ENCODE measurements at places on chromosomes 16 and 17. TPM values are rescaled to one million over a fixed set of nuclear protein-coding genes. Genes with fewer than 3 reads are reported as not detected.

DNA sequence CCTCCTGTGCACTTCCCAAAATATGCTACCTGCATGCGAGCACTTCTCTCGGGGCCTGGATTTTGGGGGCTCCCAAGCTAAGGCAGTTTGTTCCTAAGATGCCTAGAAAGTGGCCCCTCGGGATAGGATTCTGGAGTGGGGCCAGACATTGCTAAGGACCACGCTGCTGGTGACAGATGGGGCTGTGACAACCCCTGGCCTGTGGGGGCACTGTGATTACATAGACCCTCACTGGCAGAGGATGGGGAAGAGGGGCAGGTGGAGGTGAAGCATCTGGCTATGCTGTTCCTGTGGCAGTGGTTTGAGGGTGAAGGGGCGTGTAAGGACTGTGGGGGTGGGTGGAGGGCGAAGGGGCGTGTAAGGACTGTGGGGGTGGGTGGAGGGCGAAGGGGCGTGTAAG is 128.4 kb downstream of the ENGASE start:
- DNase-seq = no peak

- no peak for DNase-seq
These were observed 332.8 kb upstream of the ERCC4 start for GRCh38 chr16:13587181-13587580.

GRCh38 chr16:57763285-57764005 is 27.9 kb downstream of the KATNB1 start:
- DNase-seq = no peak

The KIF19 gene
- total RNA-seq = not detected

The METRN gene
- 119 TPM for total RNA-seq

The PRDM7 gene
- not detected for total RNA-seq

The WDR45B gene
- total RNA-seq = 89.2 TPM

The SOX15 gene
- 1.8 TPM for total RNA-seq
